ENCODE measurements at places on chromosomes 1 and 21.

GRCh38 chr1:11496551-11497080, 17.7 kb downstream of the DISP3 start:
- no peak for DNase-seq

- no peak for DNase-seq
Observed at GRCh38 chr1:43912607-43913006, 21.0 kb upstream of the ARTN start.

GRCh38 chr1:154413177-154413783, 8.1 kb downstream of the IL6R start:
- DNase-seq = no peak

GRCh38 chr1:9239622-9240401, 5.2 kb downstream of the H6PD start:
- DNase-seq = no peak

- no peak for DNase-seq
Observed at GRCh38 chr1:1004780-1005697, 5.1 kb upstream of the HES4 start.

DNA sequence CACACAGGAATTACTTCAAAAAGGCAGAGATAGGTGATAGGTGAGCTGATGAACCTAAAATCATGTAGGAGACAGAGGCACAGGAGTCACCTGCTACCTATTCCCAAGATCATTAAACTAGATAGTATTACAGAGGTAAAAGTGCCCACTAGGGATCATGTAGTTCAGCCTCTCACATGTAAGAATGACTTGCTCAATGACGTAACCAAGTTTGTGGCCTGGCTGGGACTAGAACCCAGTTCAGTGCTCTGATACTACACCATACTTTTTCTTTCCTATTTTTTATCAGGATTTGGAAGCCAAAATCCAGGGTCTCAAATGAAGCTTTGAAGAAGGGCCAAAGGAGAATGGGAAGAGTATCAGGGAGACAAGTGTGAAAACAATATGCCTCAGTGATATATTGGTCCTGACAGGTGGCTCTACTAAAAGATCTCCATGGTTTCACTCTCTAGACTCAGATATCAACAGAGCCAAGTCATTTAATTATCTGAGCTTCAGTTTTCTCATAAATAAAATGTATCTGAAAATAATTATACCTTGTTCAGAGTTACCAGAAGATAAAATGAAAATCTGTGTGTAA, 87.3 kb upstream of the SLFNL1 start:
- no peak for DNase-seq

DNA sequence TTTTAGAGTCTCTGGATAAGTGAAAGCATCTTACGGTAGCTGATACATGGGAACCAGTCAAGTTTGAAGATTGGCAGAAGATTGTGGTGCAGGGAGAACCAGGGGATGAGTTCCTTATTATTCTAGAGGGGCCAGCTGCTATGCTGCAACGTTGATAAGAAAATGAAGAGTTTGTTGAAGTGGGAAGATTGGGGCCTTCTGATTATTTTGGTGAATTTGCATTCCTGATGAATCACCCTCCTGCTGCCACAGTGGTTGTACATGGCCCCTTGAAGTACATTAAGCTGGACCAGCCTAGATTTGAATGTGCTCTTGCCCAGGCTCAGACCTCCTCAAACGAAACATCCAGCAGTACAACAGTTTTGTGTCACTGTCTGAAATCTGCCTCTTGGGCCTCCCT, 45.9 kb downstream of the BTBD8 start:
- DNase-seq = no peak

GRCh38 chr21:30336596-30336995, 898 bp downstream of the KRTAP27-1 start:
- no peak for DNase-seq

DNA sequence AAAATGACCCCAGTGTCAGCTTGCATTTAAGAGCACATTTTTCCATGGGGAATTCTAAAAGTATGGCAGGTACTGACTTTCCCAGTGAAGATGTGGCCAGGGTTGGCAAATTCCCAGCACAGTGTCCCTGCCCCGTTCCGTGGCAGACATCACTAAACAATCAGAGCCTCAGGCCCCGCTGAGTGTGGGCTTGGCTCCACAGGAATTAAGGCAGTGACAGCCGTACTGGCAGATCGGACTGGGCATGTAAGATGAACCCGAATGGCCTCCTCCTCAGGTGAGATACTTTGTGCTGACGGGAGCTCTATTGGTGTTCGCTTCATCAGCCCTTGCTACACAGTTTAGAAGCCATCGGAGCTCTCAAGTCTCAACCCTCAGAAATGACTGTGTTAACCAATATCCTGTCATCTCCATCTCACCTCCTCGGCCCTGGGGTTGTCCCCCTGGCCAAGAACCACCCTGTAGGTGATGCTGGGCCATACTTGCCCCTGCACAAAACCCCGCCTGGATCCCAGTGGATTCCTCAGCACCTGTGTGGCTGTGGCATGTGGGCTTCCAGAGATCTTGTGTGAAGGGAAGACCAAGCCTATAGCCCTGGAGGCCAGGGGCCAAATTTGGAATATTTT, 29.0 kb upstream of the ABCG1 start:
- no peak for DNase-seq

GRCh38 chr1:47444562-47445465, 7.0 kb downstream of the FOXD2 start:
- DNase-seq = no peak

DNA sequence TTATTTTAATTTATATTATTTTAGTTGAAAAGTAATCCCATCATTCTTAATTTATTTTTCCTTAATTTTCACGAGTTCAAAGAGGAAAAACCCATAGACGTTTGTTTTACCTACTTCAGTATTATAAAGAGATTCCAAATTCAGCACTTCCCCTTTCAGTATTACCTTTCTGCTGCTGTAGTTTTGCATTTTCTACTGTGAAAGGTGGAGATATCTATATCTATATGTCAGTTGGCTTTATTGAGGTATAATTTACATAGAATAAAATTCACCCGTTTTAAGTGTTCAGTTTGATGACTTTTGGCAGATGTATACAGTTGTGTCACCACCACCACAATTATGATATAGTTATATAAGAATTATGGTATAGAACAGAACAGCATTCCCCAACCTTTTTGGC, 33.0 kb downstream of the MAST2 start:
- no peak for DNase-seq
